ENCODE measurements at places on chromosomes 4 and X.

DNA sequence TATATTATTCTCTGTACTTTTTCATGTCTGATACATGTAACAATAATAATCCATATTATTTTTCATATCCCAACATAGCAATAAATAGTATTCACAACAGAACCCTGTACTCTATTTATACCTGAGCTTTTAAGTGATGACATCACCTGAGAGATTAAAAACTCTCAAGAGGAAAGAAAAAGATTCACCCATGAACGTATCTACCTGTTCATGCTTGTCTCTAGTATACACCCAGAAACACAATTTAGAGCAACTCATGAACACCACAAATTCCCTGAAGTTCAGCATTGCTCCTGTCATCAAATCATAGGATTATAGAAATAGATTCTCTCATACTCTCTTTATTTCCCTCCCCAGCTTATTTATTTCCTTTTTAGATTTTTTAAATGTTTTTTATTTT, 185.9 kb downstream of the GABRB1 start:
- no peak for DNase-seq

DNA sequence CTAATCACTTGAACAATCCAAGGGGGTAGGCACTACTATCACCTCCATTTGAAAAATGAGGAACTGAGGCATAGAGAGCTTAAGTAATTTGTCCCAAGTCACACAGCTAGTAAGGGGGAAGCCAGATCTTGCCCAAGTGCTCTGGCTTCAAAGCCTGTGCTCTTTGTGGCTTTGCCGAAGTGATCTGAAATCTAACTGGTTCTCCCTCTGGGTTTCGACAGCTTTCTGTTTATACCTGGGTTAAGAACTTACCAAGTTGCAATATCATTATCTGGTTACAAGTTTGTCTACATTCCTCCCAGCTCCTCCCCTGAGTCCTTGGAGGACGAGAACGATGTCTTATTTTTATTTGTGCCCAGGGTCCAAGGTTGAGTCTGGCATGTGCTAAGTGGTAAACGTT, 125.3 kb upstream of the RAI2 start:
- DNase-seq = no peak

GRCh38 chr4:21517126-21517859, 431.3 kb downstream of the KCNIP4 start:
- no peak for DNase-seq

DNA sequence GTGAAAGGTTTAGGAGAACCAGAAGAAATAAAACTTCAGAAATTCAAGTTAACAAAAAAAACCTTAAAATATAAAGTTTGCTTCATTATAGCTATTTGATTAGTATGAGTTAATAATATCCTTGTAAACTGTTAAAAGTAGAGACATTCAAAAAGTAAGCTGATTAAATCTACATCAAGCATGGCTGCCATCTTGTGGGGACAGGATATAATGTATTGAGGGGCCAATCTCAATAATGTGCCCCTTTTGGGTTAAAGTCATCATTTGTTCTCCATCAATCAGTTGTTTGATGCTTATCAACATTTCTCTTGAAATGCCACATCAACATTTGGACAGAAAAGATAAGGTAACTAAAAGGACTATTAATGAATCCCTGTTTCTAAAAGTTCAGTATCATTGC, 4.6 kb upstream of the GRID2 start:
- no peak for DNase-seq

DNA sequence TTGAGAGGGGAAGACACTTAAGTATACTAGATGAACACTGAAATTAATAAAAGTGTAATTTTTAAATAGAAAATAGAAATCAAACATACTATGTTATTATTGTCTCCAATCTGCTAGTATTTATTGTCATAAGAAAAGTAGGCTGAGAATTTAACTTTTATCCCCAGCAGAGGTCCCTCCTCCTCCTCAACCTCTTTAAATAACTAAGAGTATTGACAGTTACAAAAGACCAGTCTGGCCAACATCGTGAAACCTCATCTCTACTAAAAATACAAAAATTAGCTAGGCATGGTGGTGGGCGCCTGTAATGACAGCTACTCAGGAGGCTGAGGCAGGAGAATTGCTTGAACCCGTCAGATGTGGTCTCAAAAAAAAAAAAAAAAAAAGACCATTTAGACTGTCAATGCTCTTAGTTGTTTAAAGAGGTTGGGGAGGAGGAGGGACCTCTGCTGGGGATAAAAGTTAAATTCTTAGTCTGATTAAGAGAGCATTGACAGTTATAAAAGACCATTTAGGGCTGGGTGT, 4.2 kb downstream of the SLC30A9 start:
- no peak for DNase-seq

DNA sequence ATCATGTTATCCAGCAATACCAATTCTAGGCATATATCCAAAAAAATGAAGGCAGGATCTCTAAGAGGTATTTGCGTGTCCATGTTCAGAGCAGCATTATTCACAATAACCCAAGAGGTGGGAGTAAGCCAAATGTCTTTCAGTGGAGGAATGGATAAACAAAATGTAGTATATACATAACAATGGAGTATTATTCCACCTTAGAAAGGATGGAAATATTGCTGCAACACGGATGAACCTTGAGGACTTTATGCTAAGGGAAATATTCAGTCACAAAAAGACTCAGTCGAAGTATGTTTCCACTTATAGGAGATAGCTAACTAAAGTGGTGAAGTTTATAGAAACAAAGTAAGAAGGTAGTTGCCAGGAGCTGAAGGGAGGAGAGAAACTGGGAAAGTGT, 74.3 kb downstream of the LARP1B start:
- DNase-seq = no peak

DNA sequence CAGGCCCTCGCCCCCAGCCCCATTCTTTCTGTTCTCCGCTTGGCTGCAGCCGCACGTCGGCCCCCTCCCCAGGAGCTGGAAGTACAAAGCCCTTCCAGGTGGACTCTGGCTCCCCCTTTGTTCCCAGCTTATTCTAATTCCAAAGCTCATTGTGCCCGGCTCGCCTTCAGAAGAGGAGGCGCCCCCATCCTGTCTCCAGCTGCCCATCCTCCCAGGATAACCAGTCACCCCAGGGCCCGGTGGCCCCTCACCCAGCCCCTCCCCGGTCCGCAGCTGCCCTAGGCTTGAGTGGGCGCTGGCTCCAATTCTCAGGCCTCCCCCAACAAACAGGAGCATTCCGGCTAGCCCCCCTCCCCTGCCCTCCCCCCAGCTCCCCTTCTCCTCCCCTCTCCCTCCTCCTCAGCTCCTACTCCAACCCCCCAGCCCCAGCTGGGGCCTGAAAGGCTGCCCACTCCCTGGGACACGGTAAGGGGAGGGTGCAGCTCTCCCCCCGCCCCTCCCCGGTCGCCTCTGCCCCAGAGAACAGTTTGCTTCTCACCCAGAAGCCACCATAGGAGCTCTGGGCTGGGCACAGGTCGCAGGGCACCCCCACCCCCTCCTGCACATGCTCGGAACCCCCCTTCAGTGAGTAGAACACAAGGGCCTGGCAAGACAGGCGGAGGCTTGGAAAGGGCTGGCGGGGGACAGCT, 3.1 kb upstream of the SLC6A8 start:
- no peak for DNase-seq

GRCh38 chr4:126733301-126733700, 899.5 kb upstream of the INTU start:
- no peak for DNase-seq

DNA sequence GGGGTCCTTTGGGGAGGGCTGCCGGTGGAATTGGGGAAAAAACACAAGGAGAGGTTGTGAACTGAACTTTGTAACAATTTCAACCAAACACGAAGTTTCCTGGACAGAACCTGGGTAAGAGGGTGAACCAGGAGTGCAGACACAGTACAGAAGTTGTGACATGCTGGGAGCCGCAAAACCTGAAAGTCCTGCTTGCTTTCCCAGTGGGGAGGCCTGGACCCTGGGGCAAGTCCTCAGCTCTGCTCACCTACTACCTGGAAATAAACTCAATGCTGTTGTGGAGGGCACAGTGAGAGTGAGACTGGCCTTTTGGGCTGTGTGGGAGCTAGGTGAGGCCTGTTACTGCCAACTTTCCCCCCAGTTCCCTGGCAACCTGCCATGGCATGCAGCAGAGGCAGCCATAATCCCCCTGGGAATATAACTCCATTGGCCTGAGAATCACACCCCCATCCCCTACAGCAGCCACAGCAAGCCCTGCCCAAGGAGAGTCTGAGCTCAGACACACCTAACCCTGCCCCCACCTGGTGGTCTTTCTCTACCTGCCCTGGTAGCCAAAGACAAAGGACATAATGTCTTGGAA, 162.8 kb downstream of the THOC2 start:
- DNase-seq = no peak
